ENCODE measurements at places on chromosomes 6 and 20.

- DNase-seq, result peak; percentile 92
Observed at GRCh38 chr6:16277101-16277981, 39.0 kb downstream of the GMPR start.

DNA sequence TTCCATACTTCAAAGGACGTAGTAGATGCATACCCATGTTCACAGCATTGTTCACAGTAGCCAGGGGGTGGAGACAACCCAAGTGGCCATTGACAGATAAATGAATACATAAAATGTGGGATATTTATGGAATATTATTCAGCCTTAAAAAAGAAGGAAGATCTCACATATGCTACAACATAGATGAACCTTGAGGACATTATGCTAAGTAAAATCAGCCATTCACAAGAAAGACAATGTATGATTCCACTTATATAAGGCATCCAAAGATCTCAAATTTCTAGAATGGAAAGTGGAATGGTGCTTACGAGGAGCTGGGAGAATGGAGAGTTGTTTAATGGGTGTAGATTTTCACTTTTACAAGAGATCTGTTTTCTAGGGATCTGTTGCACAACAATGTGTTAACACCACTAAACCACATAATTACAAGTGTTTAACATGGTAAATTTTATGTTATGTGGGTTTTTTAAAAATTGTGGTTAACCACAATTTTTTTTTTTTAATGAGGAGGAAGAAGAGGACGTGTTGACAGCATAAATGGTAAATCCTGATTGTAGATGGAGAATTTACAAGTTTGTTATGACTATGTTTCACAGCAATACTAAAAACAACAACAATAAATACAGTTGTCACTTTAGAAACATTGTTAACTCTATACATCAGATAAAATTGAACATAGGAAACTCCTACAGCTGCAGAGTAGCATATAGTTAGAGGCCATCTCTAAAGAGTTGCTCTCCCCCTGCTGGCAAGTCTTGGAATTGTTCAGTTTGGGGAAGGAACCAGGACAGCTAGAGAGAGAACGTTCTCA, 41.6 kb downstream of the CCN2 start:
- DNase-seq, result peak; percentile 32

DNA sequence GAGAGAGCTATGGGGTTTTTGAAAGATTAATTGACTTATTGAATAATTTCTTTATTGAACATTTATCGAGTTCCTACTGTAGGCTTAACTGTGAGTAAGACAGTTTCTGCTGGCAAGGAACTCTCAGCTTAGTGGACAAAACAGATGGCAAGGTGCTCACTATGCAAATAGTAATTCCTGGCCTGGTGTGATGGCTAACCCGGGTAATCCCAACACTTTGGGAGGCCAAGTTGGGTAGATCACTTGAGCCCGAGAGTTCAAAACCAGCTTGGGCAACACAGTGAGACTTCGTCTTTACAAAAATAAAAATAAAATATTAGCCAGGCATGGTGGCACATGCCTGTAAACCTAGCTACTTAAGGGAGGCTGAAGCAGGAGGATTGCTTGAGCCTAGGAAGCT, 13.5 kb upstream of the TGM2 start:
- DNase-seq, result no peak

GRCh38 chr6:166463359-166464067, 80.8 kb upstream of the MPC1 start:
- no peak for DNase-seq

GRCh38 chr20:63567386-63568169, 6.5 kb downstream of the HELZ2 start:
- DNase-seq, result no peak

DNA sequence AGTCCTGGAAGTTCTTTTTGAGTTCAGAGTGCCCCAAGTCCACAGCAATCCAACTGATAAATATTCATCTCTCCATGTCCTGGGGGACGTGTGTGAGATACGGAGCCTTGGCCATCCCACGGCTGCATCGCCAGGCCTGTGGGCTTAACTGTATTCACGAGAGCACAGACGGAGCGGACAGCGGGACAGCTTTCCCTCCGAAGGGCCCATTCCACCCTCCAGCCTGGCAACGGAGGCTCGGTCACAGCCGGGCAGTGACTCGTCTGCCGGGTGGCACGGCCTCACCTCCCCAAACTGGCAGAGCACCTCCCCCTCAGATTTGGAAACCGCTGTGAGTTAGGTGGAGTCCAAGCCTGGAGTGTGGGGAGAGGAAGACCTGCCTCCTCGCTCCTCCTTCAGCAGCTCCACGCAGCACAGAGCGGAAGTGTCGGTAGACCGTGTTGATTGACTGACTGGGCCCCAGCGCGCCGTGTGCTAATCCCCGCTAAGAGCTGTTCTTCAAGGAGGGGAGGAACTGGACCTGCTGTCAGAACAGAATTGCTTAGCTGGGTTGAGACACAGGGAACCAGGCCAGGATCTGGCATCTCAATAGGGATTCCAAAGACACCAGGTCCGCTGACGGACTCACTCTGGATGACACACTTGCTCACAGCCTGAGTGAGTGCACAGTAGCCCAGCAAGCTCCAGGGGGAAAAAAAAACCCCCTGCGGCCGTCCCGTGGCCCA, 10.9 kb downstream of the FOXF2 start:
- peak; percentile 62 for DNase-seq

DNA sequence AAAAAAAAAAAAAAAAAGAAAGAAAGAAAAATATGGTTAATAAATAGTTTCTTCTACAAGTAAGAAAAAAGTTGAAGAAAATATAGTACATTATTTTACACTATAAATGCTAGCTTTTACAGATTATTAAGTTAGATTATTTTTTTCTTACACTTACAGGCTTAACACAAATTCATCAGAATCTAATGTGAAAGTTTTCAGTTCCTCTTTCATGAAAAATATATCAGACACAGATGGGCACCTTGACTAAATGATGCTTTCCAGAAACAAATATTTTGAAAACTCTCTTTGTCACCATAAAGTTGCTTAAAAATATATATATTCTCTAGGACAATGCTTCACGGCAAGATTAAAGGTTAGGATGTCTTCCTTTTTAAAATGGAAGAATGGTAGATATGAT, 321.8 kb upstream of the HSF2 start:
- DNase-seq, result no peak

GRCh38 chr20:22826306-22827230, 208.5 kb upstream of the SSTR4 start:
- DNase-seq, result no peak

Data from H7 (cell line).